COR-L47 (cell line): ENCODE measurements at places on chromosomes 5 and 9.

DNA sequence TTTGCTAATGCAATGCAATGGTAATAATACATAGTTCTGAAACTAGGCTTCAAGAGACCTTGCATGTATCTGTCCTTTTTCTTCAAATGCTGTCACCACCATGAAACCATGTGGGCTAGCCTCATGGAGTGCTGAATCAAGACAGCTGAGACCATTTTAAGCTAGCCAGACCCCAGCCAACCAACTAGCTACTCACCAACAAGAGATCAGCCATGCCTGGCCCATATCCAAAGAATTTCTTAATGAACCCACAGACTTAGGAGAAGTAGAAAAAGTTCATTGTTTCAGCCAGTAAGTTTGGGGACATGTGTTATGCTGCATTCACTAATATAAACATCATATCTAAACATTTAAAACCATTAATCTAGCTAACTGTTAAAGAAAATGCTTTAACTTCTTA lies 139.8 kb upstream of the EDIL3 start:
- DNase-seq = no peak

DNA sequence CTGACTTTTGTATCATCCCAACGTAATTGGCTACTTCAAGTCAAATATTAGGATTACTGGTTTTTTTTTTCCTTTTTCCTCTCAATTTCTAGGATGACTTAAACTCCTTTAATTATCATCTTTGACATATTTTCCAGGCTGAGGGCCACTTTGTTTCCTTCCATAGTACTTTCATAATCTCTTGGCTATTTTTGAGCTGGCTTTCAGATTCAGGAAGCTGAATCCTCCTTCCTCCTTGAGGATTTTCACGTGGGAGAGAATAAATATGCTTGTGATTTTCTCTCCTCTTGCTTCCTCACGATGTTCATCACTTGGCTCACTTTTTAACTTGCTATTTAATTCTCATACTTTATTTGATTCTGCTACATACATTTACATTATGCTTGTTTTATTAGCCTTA lies 88.1 kb downstream of the ITGA1 start:
- DNase-seq = no peak

- DNase-seq = no peak
Measured at GRCh38 chr9:114718801-114719221, 36.8 kb upstream of the TEX48 start.

DNA sequence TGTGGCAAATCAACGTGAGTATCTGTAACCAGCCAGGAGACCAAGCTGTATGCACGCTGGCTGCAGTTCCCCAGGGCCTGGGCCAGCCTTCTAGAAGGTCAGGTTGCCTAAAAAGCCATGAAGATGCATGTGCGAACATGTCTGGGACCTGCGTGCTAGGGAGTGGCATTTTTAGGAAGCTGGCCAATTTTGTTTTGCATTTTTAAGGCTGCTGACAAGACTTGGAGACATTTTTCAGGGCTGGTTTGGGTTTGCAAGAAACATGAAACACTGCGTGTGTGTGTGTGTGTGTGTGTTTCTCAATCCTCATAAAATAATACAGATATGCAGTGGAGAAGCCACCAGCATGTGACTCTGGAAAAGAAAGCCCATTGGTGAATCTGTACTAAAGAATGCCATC lies 5.1 kb downstream of the TGFBI start:
- no peak for DNase-seq

DNA sequence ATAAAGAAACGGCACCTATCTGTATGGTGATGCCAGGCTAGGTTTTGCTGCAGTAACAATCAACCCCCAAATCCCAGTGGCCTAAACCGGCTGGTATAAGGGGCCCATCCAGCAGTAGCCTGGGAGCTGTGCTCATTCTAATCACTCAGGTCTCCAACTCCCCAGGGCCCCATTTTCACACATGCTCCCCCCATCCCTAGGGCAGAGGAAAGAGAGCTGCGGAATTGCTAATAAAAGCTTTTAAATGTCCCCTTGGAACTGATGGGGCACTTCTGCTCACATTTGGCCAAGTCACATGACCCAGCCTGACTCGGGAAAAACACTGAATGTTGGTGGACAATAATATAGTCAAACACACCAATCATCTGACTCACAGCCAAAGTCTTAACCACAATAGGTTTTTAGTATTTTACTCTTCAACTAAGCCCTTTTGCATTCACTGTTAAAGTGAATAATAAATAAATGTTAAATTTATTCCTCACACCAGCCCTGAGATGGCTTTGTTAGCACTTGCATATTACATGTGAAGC lies 1.6 kb downstream of the FBLL1 start:
- no peak for DNase-seq

- DNase-seq = no peak
Measured at GRCh38 chr5:168104350-168104749, 187.1 kb upstream of the WWC1 start.

DNA sequence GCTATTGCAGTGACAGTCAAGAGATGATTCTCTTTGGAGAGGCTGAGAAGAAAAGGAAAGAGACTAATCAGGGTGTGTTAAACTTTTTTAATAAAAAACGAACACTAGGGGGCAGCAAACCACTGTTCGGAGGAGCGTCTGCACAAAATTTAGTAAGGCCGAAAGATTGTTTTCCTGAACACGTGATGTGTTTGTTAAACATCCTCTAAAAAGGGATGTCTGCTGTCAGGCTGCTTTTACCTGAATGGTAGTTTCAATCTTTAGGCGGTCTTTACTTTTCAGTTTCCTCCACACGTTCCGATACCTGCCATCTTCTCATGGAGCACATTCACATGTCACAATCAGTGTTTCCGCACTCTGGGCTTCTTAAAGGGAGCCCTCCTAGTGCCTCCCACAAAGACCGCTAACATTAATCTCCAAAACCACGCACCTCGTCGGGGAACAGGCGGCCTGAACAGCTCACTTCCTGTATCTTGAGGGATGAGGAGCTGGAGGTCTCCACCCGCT lies 125.2 kb downstream of the GPBP1 start:
- DNase-seq = peak; percentile 74

DNA sequence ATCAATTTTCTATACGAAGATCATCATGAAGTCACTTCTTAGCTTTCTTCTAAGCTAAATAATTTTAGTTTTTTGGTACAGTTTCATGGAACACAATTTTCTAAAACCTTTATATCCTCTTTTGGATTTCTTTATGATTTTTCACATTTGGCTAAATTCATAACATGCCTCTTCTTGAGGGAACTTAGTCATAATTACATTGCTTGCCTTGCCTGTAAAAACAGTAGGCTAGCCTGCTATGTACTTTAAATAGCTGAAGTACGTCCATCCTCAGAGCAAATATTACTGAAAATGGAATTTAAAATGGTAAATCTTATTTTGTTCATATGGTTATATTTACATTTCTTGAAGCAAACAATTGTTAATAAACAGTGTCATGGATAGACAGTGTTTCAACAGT lies 225.0 kb downstream of the VPS13A start:
- DNase-seq = no peak

DNA sequence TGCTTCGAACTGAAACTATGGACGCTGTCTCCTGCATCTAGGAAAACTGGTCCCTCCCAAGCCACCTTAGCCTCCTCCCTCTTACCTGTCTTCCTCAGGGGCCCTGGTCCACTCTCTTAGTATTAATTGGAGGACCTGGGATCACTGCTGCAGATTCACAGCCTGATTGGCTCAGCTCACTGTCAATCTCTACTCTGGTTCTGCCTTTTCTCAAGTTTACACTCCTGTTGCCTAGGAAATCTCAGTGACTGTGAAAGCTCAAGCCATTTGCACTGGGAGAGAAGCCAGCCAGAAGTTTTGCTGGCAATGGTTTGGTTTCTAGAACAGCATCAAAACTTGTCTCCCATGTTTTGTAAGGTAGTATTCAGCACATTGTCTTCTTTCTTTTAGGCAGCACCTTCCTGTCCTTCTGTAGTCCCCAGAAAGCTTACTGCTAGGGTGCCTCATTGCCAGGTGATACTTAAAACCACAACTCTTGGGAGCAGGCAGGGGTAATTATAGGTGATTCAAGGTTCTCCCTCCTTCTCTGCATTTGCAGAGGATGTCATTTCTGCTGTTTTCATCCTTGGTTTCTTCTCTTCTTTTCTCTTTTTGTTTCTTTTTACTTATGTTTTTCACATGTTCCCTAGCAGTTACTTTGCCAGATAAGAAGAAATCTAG lies at the start of gene CAPSL:
TSS of gene CAPSL (minus strand) at position 55 of the 660 bp plus-strand sequence. CDS start 17,502 bp downstream, outside the sequence.
- DNase-seq = peak; percentile 31

DNA sequence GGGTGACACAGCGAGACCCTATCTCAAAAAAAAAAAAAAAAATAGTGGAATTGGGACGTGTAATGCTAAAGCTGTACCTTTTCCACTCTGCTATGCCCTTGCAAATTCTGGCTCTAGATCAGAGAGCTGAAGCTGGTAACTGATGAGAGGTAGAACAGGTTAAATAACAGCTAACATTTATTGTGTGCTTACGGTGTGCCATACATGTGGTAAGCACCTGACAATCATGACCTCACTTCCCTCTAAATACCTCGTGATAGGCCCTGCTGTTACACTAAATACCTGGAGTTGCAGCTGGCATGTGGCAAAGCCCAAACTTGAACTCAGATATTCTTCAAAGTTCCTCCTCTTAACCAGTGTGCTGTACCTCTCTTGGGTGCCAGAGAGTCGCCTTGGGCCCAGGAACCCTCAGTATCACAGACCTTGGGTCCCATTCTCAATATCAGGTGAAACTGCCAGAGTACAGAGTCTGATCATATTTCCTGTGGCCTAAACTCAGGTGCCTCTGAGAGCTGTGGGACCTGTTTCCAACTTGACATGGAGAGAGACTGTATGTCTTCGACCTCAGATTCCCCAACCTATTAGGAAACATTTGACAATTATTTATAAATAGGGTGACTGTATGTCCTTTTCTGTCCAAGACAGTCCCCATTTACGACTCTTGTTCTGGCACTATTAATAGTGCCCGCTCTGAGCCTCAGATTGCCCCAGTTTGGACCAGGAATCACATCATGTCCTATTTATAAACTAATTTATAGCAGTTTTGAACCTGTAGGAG lies 4.8 kb downstream of the ARL10 start:
- no peak for DNase-seq

DNA sequence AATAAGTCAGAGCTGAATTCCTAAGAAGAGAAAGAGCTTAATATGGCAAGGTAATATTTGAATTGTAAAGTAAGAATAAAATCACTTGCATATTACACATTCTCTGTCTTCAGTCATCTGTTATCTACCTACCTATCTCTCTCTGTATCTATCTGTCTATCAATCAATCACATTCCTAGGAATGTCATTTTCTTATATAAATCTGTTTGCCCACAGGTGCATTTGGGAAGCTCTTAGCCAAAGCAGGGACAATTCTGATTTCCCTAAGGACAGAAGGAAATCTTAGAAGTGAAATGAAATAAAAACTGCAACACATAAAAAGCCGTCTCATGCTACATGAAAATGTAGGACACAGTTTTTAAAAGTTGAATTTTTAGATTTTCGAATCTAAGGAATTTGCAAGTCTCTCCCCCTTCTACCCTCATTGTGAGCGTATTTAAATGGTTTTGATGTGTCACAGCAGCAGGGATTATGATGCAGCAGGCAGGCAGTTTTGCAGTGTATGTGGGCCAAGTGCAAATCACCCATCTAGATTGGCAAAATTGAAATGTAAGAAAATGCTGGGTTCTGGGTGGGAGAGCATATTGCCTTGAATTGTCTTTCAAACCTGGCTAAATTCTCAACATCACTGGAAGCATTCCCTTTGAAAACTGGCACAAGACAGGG lies 155.7 kb downstream of the ACER2 start:
- no peak for DNase-seq

DNA sequence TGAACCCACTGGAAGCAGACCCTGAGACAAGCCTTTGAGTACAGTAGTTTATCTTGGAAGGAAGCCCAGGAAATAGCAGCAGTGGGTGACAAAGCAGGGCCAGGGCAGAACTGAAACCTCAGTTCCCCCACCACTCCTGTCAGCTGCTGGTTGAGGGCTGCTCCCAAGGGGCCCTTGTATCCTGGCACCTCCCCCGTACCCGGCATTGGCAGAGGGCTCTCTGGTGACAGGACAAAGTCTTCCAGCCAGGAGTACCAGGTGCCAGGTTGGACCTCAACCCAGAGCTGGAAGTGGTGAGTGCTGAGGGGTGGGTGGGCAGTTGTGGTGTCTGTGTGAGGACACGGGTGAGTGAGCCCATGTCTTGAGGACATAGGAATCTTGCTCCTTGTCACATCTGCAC lies 123.3 kb downstream of the PHF2 start:
- DNase-seq = peak; percentile 9

DNA sequence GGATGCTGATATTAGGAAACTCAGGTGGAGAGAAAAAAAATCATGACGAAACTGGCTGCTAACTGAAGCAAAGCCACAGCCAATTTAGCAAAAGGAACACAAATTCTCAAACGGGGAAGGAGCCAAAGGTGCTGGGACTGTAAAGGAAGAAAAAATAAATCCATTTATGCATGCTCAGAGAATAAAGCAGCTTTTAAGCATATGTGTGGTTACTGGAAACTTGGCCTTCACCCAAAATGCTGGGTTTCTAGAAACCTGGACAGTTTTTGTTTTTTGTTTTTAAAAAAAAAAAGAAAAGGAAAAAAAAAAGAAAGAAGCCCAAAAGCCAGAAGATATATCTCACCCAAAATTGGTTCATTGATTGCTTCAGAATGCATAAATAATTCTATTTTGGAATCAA lies 8.0 kb downstream of the WHRN start:
- no peak for DNase-seq

GRCh38 chr5:165457859-165458481 lies 1952.6 kb downstream of the MAT2B start:
- DNase-seq = no peak

- DNase-seq = no peak
Measured at GRCh38 chr9:82882748-82883147, 180.2 kb downstream of the RASEF start.

GRCh38 chr9:15837079-15837679 lies 284.3 kb downstream of the CCDC171 start:
- DNase-seq = peak; percentile 54

- no peak for DNase-seq
Measured at GRCh38 chr5:151905557-151905961, 19.1 kb downstream of the GLRA1 start.

- no peak for DNase-seq
Measured at GRCh38 chr5:120344181-120344580, 119.9 kb upstream of the PRR16 start.

DNA sequence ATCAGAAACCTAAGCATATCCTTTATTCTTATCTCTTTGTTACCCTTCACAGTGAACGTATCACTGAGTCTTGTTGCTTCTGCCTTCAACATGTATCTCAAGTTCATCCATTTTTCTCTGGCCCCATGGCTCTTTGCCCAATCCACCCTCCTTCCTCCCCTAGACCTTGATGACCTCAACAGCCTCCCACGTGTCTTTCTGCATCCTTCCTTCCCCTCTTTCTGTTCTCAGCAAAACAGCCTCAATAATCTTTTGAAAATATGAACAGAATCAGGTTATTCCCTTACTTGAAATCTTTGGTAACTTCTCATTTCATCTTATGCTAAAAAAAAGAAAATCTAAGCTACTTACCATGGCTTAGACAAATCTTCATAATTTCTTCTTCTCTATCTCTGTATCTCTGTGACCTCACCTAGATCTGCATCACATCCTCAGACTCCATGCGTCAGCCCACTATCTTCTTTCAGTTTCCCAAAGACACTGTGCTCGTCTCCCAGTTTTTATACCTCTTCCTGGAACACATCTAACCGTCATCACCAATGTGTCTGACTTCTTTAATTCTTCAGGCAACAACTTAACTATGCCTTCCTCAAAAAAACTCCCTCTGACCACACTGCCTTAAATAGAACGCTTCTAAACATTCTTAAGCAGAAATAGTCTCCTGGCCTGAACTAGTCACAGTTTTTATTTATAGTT lies 208.0 kb downstream of the PARP8 start:
- no peak for DNase-seq

GRCh38 chr9:120925535-120926396 lies 830 bp downstream of the TRAF1 start:
- DNase-seq = no peak
